ENCODE measurements at places on chromosomes 11 and 22. TPM values are rescaled to one million over a fixed set of nuclear protein-coding genes. Genes with fewer than 3 reads are reported as not detected.

HEPN1 gene
- not detected for total RNA-seq

OR51B4 gene
- not detected for total RNA-seq

APOBEC3B gene
- total RNA-seq = 0.23 TPM

CTSW gene
- not detected for total RNA-seq

POU2AF2 gene
- total RNA-seq = not detected

FGF3 gene
- not detected for total RNA-seq

POTEH gene
- not detected for total RNA-seq

Data from pericardium fibroblast (primary cell).